ENCODE measurements at places on chromosomes 7 and 10. TPM values are rescaled to one million over a fixed set of nuclear protein-coding genes. Genes with fewer than 3 reads are reported as not detected.

DNA sequence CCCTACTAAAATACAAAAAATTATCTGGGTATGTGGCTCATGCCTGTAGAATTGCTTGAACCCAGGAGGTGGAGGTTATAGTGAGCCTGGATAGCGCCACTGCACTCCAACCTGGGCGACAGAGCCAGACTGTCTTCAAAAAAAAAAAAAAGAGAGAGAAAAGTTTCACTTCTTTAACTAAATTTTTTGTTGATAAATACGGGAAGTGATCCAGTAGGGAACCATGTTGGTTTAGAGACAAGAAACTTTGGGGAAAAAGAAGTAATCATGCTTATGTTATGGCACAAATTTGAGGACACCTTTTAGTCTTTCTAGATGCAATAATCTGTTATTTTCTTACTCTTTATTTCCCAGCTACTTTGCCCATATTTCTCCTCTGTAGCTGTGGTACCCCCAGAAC, 309.7 kb downstream of the TYW1 start:
- no peak for DNase-seq

GRCh38 chr7:26156451-26157420, 4.7 kb downstream of the NFE2L3 start:
- DNase-seq: no peak

GRCh38 chr10:30433730-30434272, at the start of gene MAP3K8:
MAP3K8 (plus strand) TSS chr10:30434184; CDS start chr10:30438939, 4,755 bp downstream.
- DNase-seq: peak; percentile 90

GRCh38 chr10:22622242-22622806, 92.1 kb downstream of the PIP4K2A start:
- no peak for DNase-seq

DNA sequence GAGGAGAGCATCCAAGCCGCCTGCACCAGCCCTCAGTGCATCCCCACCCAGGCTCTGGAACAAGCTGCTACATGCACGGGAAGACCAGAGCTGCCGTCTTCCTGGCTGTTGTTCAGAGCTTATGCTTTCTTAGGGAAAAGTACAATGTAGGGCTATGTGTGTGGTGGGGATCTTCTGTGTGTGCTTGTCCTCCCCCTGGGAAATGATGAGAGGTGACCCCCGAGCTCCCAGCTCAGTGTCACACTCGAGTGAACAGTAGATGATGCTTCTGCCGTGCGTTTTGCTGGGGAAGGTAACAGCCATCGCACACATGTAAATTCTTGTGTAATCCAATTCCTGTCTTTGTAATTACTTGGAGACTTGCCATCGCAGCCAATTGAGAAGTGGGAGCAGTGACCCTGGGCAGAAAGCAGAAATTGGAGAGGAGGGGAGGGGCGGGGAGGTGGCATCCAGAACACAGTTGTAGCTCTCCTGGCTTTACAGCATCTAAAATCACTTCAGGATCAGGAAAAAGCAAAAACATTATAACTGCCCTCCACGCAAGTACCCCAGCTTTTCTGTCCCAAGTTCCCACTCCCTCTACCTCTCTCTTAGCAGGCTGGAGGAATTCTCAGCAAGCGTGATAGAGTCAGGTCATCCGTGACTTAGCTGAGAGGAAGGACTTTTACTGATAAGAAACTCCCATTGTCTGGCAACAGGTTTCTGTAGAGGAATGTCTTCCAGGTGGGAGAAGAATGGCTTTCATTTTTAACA, 149.6 kb downstream of the TCF7L2 start:
- DNase-seq: peak; percentile 22

DNA sequence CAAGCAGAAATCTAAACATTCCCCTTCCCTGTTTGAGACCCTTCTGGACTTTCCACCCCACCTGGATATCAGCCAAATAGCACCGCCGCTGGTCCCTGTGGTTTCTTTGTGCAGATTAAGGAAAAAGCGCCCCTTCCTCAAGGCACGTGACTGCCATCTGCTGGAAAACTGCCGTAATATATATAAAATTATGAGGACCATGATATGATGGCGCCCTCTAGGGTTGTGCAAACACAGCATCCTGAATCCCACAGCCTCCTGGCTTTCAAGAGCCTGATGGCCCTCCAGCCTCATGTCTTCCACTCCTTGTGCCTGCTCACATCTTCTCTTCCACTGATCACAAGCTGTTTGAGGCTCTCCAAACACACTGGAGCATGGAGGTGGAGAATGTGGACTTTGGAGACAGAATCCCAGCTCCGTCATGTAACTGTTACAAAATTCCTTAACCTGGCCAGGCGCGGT, 121.3 kb downstream of the MYL10 start:
- peak; percentile 80 for DNase-seq

Gene STEAP1B
- 3.2 TPM for total RNA-seq

Gene MMP21
- total RNA-seq: not detected
